ENCODE measurements at places on chromosomes 7 and 10.

GRCh38 chr10:677750-678661, 11.5 kb downstream of the DIP2C start:
- DNase-seq = no peak

DNA sequence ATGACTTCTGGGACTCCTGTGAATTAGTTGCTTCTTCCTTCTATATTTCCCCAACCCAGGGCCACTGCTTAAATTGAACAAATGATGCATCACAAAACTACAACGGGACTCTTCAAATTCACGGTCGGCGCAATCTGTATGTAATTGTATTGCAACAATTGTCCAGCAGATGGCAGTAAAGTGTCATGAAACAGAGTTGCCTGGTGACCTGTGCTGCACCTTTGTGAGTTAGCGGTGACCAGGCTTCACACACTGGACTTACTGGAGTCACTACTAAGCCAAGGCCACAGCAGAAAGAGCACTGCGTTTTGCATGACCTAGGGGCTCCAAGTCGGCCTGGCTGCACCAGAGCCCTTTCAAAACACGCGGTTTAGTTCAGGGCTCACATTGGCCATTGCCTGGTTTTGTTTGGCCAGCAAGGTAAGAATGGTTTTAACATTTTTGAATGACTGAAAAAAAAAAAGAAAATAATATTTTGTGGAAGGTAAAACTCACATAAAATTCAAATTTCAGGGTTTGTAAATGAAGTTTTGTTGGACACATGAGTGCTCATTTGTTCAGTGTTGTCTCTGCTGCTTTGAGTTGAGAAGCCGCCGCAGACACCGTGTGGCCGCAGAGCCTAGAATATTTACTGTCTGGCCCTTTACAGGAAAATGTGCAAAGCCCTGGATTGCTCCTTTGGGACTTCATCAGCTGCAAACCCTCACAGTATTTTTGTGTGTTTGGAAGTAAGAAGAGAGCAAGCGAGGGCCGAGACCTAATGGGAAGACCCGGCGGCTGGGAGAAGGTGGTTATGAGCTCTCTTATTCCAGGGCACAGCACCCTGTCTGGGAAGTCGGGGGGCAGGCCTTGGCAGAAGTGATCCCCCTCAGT, 23.2 kb upstream of the ZNF32 start:
- no peak for DNase-seq

GRCh38 chr7:22093001-22093400, 147.3 kb upstream of the CDCA7L start:
- DNase-seq = no peak

GRCh38 chr7:125391921-125392320, 462.3 kb upstream of the POT1 start:
- no peak for DNase-seq

- DNase-seq = no peak
These were observed 14.5 kb upstream of the FAM13C start for GRCh38 chr10:59376846-59377245.

DNA sequence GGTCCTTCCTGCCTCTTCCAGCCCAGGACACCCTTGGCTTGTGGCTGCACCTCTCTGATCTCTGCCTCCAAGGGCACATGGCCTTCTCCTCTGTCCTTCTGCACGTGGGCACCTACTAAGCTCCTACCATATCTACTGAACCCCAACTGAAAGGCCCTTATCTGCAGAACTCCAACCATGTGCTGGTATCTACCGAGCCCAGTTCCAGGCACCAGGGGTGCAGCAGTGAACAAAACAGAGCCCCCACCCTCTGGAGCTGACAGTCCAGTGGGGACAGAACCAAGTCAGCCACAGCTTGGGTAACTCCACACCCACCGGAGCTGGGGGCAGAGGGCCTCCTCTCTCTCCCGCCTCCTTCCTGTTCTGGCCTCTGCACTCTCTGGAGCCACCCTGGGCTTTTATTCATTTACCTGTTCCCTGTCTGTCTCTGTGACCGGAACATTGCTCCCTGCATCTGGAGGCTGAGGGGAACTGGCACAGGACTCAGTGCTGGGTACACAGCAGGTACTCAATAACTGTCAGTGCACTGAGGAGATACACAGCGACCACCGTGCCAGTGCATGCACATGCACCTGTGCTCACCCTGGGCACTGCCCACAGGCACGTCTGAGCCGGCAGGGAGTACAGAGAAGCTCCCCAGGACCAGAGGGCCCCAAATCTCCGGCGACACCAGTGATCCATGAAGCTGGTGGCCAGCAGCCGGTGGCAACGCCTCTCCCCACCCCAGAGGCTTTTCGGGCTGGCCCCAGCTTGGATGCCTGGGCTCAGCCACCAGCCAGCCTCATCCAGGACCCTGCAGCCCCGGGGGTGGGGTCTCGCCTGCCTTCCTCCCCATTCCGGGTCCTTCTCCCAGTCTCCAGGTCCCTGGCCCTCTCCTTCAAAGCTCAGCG, 2.0 kb downstream of the MICALL2 start:
- DNase-seq = no peak

GRCh38 chr7:80128918-80129317, 5.7 kb upstream of the GNAI1 start:
- no peak for DNase-seq

DNA sequence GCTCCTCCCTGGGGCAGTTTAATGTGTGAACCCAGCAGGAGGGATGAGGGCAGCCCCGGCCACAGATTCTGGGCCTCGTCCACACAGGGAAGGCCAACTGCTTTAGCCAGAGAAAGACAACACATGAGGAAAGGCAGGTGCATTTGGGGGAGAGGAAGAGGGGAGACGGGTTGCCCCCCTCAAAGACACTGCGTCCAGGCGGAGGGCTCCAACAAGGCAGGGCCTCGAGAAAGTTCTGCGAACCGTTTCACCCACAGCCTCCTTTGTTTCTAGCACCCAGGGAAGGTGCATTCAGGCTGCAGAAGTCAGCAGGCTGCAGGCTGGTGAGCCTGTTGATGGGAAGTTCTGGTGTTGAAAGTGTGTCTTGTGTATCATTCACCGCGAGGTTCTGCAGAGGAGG, 10.1 kb downstream of the FOXL3 start:
- no peak for DNase-seq

- no peak for DNase-seq
These were observed 11.3 kb downstream of the CYP3A5 start for GRCh38 chr7:99668541-99668940.
